Airway epithelial cell (primary cell): ENCODE measurements at places on chromosomes 3 and 15. TPM values are rescaled to one million over a fixed set of nuclear protein-coding genes. Genes with fewer than 3 reads are reported as not detected.

Gene FOXP1
- 11.5 and 22.8 TPM in 2 replicates for total RNA-seq

Gene MGLL
- total RNA-seq: 39.0 and 44.1 TPM in 2 replicates

Gene ACAA1
- 81.7 and 94.8 TPM in 2 replicates for total RNA-seq

Gene RAF1
- total RNA-seq: 51.6 and 62.2 TPM in 2 replicates

Gene COL6A6
- total RNA-seq: not detected in 2 replicates

Gene A4GNT
- total RNA-seq: not detected in 2 replicates

Gene MB21D2
- 4.7 and 5.1 TPM in 2 replicates for total RNA-seq

Gene TMEM45A
- 9.6 and 13.2 TPM in 2 replicates for total RNA-seq

Gene HESX1
- total RNA-seq: not detected in 2 replicates

Gene TCAIM
- 22.6 and 25.5 TPM in 2 replicates for total RNA-seq

Gene NCBP2
- 55.2 and 65.6 TPM in 2 replicates for total RNA-seq

Gene FSTL1
- 69.8 and 103 TPM in 2 replicates for total RNA-seq

Gene P3H2
- total RNA-seq: 5.3 and 5.4 TPM in 2 replicates

Gene SYNPR
- not detected in 2 replicates for total RNA-seq

Gene FRMD5
- 1.5 and 2.9 TPM in 2 replicates for total RNA-seq

Gene GOLGA8J
- not detected in 2 replicates for total RNA-seq

Gene CYP1A1
- 8.0 and 10.3 TPM in 2 replicates for total RNA-seq

Gene CDCP1
- 37.9 and 62.0 TPM in 2 replicates for total RNA-seq

Gene SPINK8
- not detected in 2 replicates for total RNA-seq

Gene RAB5A
- 31.6 and 62.3 TPM in 2 replicates for total RNA-seq

Gene CRYGS
- total RNA-seq: 0.23 and 0.99 TPM in 2 replicates

Gene CASR
- total RNA-seq: not detected in 2 replicates

Gene ILDR1
- total RNA-seq: 1.7 and 1.9 TPM in 2 replicates

Gene DAG1
- total RNA-seq: 73.8 and 84.1 TPM in 2 replicates

Gene SCG5
- total RNA-seq: 1.3 and 4.4 TPM in 2 replicates

Gene FGF7
- total RNA-seq: 0.14 TPM in 2 replicates

Gene TUSC2
- 32.7 and 56.4 TPM in 2 replicates for total RNA-seq

Gene MST1R
- total RNA-seq: 13.3 and 19.9 TPM in 2 replicates

Gene ZNF660
- 0.05 and 0.07 TPM in 2 replicates for total RNA-seq

Gene C2CD4A
- total RNA-seq: 1.3 and 2.1 TPM in 2 replicates

Gene MYL3
- total RNA-seq: not detected in 2 replicates

Gene ZDHHC23
- total RNA-seq: 0.49 and 2.3 TPM in 2 replicates

Gene LPP
- 10.7 and 20.1 TPM in 2 replicates for total RNA-seq

Gene SV2B
- total RNA-seq: not detected in 2 replicates

Gene BLM
- total RNA-seq: 8.5 and 8.9 TPM in 2 replicates

Gene GRM2
- not detected in 2 replicates for total RNA-seq

Gene KNL1
- 12.6 and 20.0 TPM in 2 replicates for total RNA-seq

Gene BSN
- 0.05 and 0.07 TPM in 2 replicates for total RNA-seq

Gene BNC1
- total RNA-seq: 47.4 and 74.7 TPM in 2 replicates

Gene FOXB1
- not detected in 2 replicates for total RNA-seq

Gene PLAAT1
- total RNA-seq: 1.6 and 2.0 TPM in 2 replicates

Gene MIX23
- 35.0 and 42.8 TPM in 2 replicates for total RNA-seq

Gene FAM227B
- 1.6 and 2.8 TPM in 2 replicates for total RNA-seq
